NCI-H446 (cell line): ENCODE measurements at places on chromosomes 2 and 18.
A peak's percentile ranks its signal among the peaks of the same experiment; 100 is the strongest.

DNA sequence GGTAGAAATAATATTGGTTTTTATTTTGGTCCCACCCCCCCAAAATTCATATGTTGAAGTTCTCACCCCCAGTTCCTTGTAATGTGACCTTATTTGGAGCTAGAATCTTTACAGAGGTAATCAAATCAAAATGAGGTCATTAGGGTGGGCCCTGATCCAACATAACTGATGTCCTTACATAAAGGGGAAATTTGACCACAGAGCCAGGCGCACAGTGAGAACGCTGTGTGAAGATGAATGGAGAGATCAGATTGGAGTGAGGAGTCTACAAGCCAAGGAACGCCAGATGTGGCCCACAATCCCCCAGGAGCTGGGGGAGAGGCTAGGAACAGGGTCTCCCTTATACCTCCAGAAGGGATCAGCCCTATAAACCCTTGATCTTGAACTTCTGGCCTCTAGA, 31.6 kb upstream of the TRIB2 start:
- no peak for DNase-seq

DNA sequence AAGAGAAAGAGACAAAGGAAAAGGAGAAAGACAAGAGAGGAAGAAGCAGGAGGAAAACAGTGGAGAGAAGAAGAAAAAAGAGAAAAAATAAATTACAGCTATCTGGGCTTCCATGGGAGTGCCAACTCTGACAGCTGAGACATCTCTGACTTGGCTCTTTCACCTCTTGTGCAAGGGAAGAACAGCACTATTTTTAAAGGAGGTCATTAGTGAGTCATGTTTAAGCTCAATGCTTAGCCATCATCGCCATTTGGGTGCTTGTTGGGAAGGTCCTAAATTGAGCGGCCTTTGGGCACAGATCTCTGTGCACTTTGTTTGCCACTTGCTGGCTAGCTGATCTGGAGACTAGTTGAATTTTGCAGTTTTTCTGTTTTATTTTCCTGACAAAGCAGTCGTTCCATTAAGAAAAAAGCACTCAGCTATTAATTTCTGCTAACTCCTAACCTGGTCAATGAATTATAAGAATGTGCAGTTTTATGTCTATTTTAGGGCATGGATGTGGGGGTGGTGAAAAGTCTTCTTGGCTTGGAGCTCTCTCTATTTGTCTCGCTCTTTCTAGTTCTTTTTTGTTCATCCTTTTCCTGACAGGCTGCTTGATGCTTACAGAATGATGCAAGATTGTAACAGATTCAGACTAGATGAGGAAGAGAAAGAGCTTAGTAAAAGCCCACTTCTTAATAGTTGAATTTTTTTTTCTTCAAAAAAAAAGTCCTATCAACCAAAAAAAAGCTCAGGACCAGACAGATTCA, 231.5 kb downstream of the SLC8A1 start:
- DNase-seq, result peak; percentile 43

GRCh38 chr18:31970617-31971016, 27.7 kb upstream of the TRAPPC8 start:
- DNase-seq, result no peak

- DNase-seq, result peak; percentile 17
Measured at GRCh38 chr18:63619661-63620060, 24.4 kb downstream of the SERPINB4 start.

- no peak for DNase-seq
Measured at GRCh38 chr2:241561832-241562231, 3.3 kb downstream of the BOK start.

GRCh38 chr2:169139145-169139544, 69.8 kb downstream of the DHRS9 start:
- DNase-seq, result no peak
